Kasumi-1 (cell line): ENCODE measurements at places on chromosomes 2 and 18.

DNA sequence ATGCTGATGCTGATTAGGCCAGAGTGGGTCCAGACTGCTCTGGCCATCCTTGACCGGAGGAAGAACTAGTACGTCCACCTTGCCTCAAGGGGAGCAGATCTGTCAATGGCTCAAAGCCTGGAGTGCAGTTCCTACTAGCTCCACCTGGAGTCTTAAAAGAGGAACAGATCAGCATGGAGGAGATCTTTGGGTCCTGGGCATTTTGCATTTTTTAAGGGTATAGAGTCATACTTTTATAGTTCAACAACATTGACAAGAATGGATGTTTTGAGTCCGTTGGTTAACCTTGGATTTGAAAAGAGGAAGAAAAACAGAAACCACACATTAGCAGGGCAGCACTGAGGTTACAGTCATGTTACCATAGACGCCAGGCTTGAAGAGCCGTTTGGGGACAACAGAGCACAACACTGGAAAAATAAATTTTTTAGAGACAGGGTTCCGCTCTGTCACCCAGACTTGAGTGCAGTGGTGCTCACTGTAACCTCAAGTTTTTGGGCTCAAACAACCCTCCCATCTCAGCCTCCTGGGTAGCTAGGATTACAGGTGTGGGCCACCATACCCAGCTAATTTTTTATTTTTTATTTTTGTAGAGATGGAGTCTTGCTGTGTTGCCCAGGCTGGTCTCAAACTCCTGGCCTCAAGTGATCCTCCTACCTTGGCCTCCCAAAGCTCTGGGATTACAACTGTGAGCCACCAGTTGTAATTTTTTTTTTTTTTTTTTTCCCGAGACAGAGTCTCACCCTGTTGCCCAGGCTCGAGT, 78.5 kb downstream of the PRKCE start:
- peak; percentile 46 for DNase-seq

- DNase-seq = no peak
These were observed 21.3 kb downstream of the SKA1 start for GRCh38 chr18:50396005-50396660.

DNA sequence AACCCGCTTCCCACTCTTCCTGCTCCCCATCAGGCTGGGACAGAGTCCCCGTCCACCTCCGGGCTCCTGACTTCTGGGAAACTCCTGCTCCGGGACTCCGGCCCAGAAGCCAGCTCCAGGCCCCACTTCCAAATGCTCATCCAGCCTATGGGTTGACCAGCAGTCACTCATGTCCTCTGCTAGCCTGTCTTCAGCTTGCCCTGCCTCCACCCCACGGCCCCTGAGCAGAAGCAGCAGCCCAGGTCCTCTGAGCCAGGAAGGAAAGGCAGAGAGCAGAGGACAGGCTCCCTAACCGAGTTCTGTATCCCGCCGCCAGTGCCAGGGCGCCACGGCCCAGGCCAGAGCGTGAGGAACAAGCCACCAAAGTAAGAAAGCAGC, 86.4 kb upstream of the ID2 start:
- no peak for DNase-seq

DNA sequence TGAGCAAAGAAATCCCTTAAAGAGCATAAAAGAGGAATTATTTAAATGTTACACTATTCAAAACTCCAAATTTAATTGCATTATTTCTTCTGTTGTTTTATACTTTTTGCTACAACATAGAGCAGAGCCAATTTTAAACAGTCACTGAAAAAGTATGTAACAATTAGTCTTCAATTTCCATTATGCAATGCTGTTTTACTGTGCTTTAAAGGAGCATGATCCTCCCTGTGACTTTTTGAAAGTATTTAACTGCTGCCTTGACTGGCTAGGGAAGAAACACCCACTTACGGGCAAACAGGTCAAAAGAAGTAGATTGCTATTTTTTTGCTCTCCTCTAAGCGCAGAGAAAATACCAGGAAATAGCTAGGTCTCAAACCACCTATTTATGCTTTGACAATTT, 217.4 kb upstream of the GCFC2 start:
- DNase-seq = no peak

DNA sequence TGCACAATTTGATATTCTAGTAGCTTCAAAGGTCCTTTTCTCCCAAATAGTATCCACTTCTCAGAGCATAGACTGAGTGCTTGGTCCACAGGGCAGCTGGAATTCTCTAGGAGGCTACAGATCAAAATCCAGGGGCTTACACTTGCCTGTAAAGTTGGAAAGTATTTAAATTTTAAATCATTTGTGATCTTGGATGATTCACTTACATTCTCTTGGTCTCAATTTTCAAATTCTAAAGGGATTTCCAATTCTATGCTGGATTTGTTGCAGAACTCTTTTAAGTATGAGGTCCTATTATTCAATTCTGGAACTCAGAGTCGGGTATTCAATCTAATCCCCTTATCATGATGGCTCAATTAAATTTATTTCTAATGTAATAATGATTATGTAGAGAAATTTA, 492.3 kb downstream of the NYAP2 start:
- DNase-seq = no peak

DNA sequence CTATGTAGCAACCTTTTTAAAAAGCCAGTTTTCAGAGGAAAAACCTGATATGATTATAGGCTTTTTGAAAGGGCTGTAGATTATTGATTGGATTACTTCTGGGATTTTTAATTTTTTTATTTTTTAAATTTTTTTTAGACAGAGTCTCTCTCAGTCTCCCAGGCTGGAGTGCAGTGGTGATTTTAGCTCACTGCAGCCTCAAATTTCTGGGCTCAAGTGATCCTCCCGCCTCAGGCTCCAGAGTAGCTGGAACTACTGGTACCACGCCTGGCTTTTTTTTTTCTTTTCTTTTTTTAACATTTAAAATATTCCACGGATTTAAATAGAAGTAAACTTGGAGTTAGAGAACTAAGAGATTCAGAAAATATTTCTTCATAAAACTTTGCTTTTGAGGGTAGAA, 1.2 kb downstream of the MRPL19 start:
- DNase-seq = no peak

- DNase-seq = no peak
These were observed 50.3 kb downstream of the ITGB1BP1 start for GRCh38 chr2:9373047-9373446.

DNA sequence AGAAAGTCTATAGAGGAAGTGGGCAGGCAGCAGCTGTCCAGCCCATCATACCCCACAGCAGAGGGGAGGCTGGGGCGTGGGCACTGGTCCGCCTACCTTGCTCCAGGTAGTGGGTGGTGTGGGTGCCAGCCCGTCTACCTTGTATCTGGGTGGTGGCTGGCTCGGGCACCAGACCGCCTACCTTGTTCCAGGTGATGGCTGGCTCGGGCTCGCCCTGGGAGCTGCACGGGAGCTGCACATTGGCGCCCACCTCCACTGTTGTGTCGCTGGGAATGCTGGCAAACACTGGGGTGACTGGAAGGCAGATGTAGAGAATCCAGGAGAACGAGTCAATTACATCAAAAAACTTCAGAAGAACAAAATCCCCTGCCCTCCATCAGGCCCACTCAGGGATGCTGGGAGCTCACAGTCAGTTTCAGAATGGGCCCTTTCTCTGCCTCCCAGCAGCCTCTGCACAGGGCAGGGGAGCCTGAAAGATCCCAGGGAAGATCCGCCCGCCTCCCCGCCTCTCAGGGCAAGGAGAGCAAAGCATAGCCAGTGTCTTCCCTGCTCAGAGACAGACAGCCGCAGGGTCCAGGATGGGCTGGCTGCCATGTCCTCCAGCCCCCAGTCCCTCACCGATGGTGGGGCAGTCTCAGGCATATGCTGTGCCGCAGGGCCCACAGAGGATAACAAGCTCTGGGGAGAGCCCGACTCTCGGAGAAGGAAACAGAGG, 82.3 kb downstream of the PXDN start:
- no peak for DNase-seq

GRCh38 chr2:176851200-176851888, 361.2 kb upstream of the HNRNPA3 start:
- DNase-seq = no peak

- no peak for DNase-seq
These were observed 125.5 kb upstream of the NETO1 start for GRCh38 chr18:72993250-72993649.
